ENCODE measurements at places on chromosomes 16 and 17.

DNA sequence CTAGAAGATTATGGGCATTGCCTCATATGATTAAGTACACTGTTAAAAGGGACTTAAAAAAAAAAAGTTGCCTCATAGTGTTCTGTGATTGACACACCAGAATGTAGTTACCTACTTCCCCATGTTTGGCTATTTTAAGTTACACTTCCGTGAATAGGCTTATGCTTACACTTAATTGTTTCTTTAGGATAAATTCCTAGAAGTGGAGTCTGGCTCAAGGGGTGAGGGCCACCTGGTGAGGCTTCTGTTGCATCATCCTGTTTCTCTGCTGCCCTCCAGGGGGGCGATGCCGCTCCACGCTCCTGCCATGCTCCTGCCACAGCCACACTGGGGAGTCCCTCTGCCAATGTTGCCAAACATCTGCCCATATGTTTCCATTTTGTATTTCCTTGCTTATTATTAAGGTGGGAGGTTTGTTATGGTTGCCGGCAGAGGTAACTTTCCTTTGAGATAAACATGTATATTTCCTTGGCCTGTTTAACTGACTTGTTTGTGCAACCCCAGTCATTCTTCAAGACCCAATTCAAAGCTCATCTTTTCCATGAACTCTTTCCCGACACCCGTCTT lies 73.1 kb downstream of the KSR1 start:
- DNase-seq = no peak

DNA sequence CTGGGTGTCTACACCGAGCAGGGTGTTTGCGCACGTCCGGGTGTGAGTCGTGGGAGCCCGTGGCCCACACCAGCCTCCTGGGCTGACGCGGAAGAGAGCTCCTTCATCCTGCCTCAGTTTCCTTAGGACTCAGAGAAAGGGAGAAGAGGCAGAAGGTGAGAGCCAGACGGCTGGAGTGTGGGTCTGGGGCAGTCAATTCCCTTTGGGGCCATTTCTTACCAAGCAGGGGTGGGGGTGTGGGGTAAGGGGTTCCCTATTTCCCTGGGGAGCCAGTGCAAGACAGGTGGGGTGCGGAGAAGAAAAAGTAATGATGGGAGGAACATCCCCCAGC lies 831 bp downstream of the CA7 start:
- no peak for DNase-seq

DNA sequence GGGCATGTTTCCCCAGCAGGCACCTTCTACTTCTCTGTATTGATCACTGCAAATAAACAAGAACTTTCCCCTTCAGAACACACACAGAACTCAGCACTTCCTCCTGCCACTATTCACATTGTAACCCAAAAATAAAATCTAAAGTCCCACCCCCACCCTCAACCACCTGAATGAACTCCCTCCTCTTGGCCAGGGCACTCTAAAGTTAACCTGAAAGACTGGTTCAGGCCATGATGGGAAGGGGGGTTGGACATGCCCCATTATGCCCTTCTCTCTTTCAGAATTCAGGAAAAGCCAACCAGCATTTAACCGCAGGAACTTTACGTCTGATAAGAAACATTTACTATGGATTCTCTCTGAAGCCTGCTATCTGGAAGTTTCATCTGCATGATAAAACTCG lies 27.4 kb upstream of the CCL2 start:
- DNase-seq = no peak

- DNase-seq = no peak
These were observed 18.5 kb upstream of the CPD start for GRCh38 chr17:30360086-30360808.

DNA sequence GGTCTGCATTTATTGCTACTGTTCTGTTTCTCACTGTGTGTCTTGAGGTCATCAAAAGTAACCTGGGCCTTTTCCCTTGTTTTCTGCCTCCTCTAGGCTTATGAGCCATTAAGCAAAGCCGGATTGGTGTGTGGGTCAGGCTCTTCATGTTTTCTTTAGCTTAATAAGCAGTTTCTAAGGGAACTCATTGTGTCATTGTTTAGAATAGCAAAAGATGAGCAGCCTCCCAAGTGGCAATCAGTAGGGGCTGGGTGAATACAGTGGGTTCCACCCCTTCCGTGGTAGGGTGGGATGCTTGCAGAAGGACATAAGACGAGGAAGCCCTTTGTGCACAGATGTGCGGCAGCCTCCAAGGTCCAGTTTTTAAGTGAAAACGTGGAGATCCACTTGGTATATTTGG lies 34.5 kb downstream of the ABCC1 start:
- no peak for DNase-seq

DNA sequence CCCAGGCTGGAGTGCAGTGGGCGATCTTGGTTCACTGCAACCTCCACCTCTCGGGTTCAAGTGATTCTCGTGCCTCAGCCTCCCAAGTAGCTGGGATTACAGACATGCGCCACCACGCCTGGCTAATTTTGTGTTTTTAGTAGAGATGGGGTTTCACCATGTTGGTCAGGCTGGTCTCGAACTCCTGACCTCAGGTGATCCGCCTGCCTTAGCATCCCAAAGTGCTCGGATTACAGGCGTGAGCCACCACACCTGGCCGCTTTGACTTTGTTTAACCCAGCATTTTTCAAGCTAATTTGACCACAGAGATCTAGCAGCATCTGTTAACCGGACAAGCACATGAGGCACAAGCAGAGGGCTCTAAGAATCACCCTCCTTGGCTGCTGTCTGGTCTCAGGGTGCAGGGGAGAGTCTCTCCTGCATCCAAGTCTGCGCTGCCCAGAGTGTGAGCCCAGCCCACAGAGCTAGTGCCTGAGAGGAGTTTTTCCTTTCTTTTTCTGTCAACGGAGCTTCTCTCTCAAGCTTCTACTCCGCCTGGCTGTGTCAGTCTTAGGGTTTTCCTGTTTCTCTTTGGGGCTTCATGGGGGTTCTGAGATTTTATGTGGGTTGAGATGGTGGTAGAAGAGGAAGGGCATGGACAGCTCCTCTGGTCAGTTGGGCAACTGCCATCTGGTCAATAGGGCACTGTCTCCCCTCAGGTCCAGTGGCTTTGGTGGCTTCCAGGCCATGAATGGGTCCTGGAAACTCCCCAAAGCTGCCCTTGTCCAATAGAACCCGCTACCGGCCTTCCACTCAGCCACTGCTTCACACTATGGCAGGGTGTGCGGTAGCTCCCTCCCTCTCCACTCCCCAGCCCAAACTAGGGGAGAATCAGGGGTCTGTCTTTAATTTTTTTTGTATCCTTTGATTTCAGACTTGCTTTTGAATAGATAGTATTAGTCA lies 59.6 kb downstream of the TNFRSF13B start:
- no peak for DNase-seq

DNA sequence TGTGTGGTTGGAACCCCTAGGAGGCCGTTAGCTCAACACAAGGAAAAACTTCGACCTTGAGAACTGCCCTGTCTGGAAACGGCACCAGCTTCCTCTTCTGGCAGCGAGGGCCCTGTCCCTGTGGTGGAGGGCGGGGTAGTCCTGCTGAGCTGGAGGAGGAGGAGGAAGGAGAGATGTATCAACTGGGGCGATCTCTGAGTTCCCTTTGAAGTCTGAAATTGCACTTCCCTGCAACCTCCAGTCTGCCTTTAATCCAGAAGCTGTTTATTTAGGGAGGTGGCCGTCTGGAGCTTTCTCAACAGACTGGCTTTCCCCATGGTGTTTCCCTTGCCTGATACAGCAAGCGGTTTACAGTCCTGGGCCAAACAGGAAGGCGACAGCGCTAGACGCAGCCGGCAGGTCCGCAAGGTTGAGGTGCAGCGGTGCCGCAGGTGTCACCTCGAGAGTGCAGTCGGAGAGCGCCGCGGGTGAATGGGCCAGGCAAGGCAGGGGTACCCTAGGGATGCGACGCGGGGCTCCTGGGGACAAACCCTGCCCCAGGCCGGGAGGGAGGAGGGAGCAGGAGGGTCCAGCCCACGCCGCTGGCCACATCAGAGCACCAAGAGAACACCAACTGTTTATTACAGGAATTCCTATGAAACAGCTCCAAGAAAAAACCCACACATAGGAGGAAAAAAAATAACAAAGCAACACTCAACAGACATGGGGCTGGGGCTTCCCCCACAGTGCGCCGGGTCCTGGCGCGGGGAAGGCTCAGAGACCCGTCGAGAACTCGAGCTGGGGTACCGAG lies 11.4 kb upstream of the MRPS23 start:
- no peak for DNase-seq
